Activated CD8-positive, alpha-beta memory T cell treated with anti-CD3 and anti-CD28 coated beads for 1 hour (primary cell): ENCODE measurements at places on chromosomes 16 and 17.

- DNase-seq, result no peak
Measured at GRCh38 chr17:1597861-1598342, 30.7 kb downstream of the SLC43A2 start.

- peak; percentile 56 for DNase-seq
Measured at GRCh38 chr16:3690470-3690928, 26.8 kb downstream of the TRAP1 start.

DNA sequence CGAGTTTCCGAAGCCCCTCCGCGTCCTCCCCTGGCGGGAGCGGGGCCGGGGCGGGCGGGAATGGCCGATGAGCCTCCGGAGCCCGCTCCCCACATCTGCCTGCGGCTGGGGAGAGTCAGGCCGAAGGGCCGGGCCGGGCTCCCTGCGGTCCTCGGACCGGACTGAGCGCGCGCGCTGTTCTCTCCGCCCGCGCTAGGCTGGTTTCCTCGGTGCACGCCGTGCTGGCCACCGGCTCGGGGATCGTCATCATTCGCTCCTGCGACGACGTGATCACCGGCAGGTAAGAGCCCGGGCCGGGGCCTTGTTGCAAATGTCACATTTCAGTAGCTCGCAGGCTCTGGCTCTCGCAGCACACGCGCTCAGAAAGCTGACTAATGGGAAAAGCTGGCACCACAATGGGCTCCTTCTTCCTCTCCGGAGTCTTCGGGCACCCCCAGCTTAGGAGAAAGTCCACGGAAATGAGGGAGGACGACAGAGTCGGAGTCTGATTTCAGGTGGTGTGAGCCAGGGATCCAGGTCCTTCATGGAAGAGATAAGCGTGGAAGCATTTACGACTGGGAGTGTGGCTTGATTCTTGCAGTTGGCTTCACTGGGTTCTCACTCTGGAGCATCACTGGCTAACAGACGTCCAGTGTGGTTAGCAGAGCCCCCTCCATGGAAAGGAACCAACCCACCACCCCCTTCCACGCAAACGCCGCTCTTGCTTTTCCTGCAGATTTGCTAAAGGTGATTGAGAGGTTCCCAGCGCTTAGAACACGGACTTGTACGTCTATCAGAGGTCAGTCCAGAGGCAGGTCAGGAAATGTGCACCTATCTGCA is 715 bp downstream of the TLCD3A start:
- no peak for DNase-seq

DNA sequence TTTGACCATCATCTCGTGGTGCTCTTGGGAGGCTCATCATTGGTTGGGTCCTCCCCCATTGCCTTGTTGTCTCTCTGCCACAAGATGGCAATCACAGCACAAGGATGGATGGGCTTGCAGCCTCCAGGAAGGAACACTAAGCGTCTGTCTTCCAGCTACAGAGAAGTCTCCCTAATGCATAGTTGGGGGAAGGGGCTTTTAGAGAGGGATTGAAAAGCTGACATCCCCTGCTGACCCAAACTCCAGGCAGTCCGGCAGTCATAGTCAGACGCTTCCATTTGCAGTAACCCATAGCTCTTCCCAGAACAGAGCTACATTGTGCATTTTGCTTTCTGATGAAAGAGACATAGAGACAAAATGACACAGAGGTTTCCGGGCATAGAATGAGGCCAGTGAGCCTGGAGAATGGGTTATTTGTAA is 111.4 kb downstream of the UTP18 start:
- DNase-seq, result peak; percentile 5

DNA sequence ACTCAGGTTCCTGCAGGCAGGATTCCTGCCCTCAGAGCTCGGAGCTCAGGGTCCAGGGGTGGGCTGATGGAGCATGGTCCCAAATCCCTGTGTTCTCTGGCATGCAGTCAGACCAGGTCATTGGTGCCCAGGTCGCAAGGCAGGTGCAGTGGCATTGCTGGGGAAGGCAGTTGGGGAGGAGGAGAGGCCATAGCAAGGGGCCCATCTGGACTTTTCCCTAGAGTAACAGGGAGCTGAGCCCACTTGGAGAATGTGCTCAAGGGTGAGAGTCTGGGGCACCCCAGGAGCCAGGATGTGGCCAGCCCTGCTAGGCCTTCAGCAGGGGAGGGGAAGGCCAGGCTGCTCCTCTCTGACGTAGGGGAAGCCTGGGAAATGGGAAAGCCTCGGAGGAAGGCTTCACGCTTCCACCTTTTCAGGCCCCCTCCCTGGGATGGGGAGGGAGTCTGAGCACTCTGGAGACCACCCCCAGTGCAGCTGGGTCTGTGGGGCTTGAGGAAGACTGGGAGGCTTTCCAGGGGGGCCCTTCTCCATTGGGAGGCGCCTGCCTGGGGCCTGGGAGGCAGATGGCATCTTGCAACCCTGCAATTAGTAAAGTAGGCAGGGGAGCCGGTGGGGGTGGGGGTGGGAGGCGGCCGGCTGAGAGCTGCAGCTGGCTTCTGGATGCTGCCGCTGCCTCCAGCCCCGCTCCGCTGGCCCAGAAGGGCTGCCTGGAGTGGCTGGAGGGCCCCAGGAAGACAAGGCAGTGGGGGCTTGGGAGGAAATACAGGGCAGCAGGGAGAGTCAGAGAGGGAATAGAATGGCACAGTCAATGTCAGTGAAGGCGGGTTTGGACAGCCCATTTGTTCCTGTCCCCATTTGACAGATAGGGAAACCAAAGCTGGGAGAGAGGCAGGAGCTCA is 21.1 kb upstream of the DOK4 start:
- DNase-seq, result no peak

GRCh38 chr16:47492428-47493377 is 31.6 kb downstream of the PHKB start:
- DNase-seq, result no peak

- DNase-seq, result no peak
Measured at GRCh38 chr17:73427198-73427597, 115.4 kb upstream of the CDC42EP4 start.

- no peak for DNase-seq
Measured at GRCh38 chr17:8190506-8190905, 526 bp upstream of the BORCS6 start.

DNA sequence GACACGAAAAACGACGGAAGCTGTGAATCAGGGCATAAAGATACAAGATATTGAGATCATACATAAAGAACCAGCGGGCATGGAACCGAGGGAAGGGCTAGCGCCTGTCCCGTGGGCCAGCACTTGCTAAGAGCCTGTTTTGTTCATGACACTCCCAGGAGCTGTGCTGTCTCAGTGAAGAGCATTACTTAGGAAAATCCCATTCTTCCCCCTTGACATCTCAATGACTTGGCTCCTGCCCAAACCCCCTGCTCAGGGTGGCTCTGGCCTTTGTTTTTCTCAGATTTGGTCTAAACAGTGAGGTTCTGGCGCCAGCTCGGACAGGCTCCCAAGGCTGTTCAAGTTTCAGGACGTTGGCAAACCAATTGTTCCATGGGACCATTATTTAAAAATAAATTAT is 79.1 kb upstream of the SEC14L1 start:
- DNase-seq, result no peak

GRCh38 chr17:40539711-40540411 is 25.4 kb downstream of the CCR7 start:
- no peak for DNase-seq

- DNase-seq, result no peak
Measured at GRCh38 chr17:40321961-40322357, 13.0 kb downstream of the RARA start.

GRCh38 chr16:67936880-67937605 is 393 bp upstream of the PSMB10 start:
- DNase-seq, result no peak

- no peak for DNase-seq
Measured at GRCh38 chr17:61158376-61158775, 241.3 kb upstream of the TBX2 start.

- no peak for DNase-seq
Measured at GRCh38 chr16:53212893-53213223, 158.1 kb downstream of the CHD9 start.

DNA sequence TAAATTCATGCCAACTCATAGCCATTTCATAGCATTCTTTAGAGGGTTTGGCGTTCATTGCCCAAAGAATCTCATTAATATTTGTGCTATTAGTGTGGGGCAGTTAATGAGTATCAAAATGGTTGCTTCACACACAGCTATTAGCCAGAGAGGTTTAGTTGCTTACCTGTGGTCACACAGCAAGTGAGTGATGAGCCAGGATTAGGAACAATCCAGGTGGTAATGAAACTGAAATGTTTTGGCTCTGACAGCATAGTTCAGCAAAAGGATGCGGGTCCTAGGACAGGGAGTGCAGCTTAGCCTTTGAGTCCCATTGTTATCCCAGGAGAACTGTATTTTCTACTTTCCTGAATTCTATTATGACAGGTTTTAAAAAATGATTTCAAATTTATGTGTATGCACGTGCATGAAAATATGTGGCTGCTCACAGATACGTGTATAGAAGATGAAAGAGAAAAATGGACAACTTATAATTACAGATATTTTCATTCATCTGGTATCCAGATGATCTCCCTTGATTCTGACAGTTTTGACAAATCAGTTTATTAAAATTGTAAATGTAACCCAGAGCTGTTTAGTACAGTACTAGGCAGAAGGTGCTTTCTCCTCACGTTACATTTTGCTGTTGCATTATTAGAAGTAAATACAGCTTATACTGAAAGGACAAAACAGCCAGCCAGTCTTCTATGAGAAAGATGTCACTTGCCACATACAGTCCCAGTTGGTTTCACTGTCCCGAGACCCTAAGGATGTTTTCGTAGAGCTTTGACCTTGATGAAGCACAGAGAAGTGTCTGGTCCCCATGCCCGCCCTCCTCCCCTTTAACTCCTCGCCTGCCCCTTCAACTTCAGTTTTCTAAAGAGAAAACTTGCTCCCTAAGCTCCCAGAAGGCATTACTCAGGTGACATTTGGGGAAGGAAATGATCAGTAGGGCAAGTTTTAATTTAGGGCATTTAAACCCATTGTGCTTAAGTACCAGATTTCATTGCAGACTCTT is 99.8 kb upstream of the TBX2 start:
- DNase-seq, result no peak

GRCh38 chr17:76914937-76915336 is 46.7 kb downstream of the MGAT5B start:
- DNase-seq, result no peak

DNA sequence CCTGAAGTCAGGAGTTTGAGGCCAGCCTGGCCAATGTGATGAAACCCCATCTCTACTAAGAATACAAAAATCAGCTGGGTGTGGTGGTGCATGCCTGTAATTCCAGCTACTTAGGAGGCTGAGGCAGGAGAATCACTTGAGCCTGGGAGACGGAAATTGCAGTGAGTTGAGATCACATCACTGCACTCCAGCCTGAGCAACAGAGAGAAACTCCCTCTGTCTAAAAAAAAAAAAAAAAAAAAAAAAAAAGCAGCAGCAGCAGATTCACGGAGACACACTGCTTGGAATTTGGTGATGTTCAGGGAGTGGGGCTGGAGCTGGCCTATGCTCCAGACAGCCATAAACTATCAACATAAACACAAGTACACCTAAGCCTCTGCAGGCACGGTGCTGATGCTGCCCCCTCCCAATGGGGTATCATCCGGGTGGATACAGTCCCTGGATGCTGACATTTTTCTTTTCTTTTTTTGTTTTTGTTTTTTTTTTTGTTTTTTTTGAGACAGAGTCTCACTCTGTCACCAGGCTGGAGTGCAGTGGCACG is 39.6 kb upstream of the RHOT1 start:
- no peak for DNase-seq

GRCh38 chr17:76686538-76687297 is 24.0 kb downstream of the MXRA7 start:
- no peak for DNase-seq

DNA sequence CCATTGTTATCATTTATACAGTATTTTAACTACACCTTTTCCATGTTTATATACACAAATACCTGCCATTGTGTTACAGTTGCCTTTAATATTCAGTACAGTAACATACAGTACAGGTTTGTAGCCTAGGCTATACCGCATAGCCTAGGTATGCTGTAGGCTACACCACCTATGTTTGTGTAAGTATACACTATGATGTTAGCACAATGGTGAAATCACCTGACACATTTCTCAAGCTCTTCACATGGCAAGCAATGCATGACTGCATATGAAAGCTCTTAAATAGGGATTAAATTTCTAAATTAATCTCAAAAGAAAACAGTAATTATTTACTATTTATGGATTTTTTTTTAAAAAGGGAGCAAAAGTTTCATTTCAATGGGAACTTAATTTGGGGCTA is 12.0 kb downstream of the LRRC37B start:
- DNase-seq, result no peak

- no peak for DNase-seq
Measured at GRCh38 chr17:78210111-78210510, 3.9 kb upstream of the BIRC5 start.

- DNase-seq, result peak; percentile 29
Measured at GRCh38 chr17:3843935-3844516, 2.0 kb downstream of the NCBP3 start.

DNA sequence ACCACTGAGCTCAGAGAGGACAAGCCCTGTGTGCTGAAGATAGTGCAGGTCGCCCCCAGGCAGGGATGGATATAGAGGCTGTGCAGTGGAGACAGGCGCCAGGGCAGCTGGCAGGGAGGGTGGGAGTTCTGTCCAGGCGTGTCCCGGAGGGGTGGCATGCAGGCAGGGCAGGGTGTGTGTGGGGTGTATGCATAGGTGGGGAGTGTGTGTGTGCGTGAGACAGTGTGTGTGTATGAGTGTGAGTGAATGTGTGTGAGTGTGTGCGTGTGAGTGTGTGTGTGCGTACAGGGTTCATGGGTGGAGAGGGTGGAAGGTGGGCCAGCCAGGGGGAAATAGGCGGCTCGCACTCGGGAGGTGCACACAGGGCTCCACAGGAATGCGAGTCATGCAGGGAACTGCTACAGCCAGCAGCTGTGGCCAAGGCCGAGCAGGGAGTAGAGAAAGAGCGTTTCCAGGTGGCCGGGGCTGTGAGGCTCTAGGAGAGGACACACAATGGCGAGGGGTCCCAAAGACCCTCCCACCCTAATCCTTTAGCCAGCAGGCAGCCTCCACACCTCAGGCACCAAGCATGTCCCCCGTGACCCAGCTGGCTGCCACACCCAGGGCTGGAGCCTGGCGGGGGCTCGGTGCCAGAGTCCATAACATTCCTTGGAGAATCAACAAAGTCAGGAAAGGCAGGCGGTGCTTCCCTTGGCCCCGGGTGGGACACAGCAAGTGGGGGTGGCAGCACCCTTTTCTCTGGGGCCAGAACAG is 4.6 kb downstream of the PLCD3 start:
- no peak for DNase-seq

GRCh38 chr16:77212741-77213541 is 13.7 kb downstream of the SYCE1L start:
- peak; percentile 64 for DNase-seq

DNA sequence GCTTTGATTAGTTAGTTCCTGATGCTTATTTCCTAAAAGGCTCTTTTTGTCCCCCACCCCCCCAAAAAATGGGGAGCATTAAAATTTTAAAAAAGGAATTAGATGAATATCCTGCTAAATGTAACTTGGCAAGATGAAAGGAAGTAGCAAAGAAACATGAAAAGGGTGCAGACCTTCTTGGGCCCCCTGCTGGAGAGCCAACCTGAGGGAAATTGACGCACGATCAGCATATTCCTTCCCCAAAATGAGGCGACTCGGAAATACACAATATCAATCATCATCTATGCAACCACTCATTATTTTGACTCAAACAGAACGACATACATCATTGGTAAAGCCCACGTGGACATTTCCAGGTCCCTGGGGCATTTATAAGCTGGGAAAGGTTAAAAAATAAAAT is 59.7 kb downstream of the GRIN2A start:
- DNase-seq, result no peak
